Heart left ventricle (tissue), 16 donors: ENCODE measurements at places on chromosomes 1 and 21.

DNA sequence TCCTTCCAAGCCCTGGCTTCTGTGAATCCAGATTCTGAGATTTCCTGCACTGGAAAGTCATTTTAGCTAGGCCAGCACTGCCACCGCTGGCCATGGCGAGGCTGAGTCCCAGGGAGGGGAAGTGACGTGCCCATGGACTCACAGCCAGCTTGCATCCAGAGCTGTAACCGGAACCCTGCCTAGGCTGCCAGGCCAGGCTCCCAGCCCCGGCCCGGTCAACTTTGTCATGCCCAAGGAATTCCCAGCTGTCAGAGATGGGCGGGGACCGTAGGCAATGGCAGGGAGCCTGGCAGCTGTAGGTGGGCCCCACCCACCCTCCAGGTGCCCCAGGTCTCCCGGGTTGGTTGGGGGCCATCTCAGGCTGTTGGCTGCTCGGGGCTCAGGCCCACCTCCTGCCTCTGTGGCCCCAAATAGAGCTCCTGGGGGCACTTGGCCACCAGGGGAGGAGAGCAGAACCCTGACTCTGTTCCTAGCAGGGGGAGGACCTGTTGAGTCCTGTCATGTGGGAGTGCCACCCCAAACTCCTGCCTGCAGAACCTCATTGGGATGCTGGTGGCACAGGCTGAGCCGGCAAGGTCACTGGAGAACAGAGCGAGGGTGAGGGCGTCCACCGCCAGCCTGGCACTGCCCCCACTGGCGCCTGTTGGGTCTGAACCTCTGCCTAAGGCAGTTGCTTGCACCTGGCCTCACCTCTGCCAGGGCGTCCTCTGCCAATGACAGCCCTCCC lies 57.8 kb downstream of the FOXO6 start:
- peak; percentile 82 for DNase-seq

- no peak for DNase-seq
Observed at GRCh38 chr1:177913762-177914540, 55.9 kb downstream of the SEC16B start.

- no peak for DNase-seq
Observed at GRCh38 chr1:232057217-232057895, 430.8 kb downstream of the DISC1 start.

DNA sequence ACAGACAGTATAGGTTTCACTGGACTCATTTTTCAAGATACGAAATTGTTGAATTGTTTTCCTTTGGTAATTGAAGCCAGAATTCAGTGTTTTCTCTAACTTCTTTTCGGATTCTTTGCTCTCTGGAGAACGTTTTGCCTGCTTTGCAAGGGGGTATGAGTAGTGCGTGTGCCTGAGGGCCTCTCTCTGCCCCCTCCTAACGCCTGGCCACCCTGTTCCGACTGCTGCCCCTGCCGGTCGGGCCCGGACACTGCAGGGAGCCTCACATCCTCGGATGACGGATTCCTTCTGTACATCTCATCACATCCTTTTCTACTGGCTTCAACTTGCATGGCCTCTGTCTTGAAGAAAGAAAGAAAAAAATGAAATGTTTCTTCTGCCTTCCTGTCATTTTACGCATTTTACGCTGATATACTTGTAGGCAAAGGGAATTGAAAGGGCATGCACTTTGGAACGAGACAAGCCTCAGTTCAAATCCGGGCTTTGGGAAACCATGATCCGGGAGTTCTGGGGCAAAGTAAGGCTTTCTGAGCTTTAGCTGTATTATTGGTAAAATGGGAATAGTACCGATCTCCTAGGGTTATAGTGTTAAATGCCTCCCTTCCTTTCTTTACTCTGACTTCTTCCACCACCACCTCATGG lies 65.1 kb downstream of the DISC1 start:
- DNase-seq = no peak

- no peak for DNase-seq
Observed at GRCh38 chr1:212862111-212862690, 4.1 kb downstream of the FLVCR1 start.

DNA sequence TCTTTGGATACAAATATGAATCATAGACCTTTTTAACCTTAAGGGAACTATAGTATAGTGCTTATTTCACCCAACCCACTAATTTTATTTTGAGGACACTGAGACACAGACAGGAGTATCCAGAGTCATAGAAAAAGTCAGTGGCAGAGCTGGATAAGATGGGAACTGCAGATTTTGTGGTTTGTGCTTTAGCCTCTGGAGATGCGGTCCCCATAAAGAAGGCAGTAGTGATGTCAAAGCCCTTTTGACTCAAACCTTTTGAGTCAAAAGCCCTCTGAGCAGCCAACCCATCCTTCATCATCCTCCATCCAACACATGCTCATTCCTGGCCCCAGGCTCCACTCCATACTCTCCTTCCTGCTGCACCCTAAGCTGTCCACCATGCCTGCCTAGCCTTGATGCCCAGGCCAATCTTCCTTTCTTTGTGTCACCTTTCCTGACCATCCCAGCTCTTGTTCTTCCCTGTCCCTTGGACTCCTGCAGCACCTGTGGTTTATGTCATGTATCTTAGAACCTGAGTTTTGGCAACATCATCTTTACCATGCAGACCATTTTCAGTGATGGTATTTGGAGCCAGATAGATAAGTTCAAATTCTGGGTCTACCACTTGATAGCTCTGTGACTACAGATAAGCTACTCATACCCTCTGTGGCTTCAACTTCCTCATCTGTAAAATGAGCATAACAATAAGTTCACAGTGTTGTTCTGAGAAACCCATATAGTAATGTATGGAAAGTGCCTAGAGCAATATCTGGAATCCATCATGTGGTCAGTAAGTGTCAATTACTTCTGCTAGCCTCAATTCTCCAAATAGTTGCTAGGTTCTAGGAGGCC lies 20.1 kb downstream of the SLAMF1 start:
- DNase-seq = no peak
